ENCODE measurements at places on chromosomes 4 and X. TPM values are rescaled to one million over a fixed set of nuclear protein-coding genes. Genes with fewer than 3 reads are reported as not detected.

GRCh38 chr4:123198706-123199105 is 197.9 kb upstream of the SPRY1 start:
- DNase-seq: no peak

Gene TAF7L
- total RNA-seq: not detected

DNA sequence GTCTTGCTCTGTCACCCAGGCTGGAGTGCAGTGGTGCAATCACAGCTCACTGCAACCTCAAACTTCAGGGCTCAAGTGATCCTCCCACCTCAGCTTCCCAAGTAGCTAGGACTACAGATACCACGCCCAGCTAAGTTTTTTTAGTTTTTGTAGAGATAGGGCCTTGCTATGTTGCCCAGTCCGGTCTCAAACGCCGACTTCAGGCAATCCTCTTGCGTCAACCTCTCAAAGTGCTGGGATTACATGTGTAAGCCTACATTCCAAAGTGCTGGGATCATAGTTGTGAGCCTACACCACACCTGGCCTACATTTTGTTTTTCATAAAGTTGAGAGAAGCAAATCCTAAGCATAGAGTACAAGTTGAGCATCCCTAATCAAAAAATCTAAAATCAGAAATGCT is 42.2 kb downstream of the SMARCA5 start:
- DNase-seq: no peak

DNA sequence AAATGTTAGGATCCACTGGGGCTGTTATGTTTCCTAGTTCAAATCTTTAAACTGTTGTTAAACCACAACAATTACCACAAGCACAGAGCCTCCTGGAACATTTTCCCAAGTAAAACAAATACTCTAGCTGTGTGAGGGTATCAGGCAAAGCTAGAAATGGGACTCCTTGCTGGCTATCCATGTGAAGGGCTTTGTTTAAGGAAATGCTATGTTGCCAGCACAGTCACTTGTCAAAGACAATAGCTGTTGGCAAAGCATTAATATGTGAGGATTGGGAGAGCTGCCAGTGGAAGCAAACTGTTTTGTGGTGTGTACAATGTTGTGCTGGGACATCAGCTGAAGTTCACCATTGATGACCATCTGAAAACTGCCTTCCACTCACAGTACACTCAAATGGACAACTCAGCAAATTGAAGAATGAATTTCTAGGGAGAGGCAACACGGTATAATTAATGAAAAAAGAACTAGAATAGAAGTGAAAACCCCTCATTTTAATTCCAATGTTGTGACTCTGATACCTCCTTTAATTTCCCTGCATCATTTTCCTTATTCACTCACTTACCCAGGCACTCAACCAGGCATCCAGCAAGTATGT is 100.8 kb downstream of the ANXA3 start:
- peak; percentile 54 for DNase-seq

GRCh38 chrX:66071126-66071525 is 31.2 kb upstream of the VSIG4 start:
- DNase-seq: no peak

Gene NCAPG
- 1.8 TPM for total RNA-seq

Gene ZFP92
- total RNA-seq: 0.05 TPM

Gene NDUFA1
- 65.4 TPM for total RNA-seq

GRCh38 chr4:183057255-183057654 is 41.8 kb upstream of the WWC2 start:
- no peak for DNase-seq

- no peak for DNase-seq
Measured at GRCh38 chr4:124564121-124564520, 148.4 kb downstream of the ANKRD50 start.

All from myocyte (in vitro differentiated cells).